Bronchial epithelial cell (primary cell): ENCODE measurements at places on chromosomes 1 and 21.

DNA sequence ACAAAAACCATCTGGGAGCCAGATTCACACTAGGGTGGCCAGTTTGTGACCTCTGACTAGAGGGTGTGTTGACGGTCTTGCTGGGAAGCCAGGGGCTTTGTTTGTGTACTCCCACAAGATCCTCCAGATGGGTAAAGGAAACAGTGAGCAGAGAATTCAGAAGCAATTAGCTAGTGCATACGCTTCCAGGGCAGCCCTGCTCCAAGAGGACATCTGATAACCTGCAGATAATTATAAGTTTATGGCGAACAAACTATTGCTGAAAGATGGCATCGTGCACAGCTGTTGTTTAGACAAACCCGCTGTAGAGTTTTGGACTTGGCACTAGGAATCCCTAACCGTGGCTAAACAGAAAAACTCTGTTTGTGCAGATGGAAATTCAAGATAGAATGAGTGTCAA, 326.4 kb downstream of the TGFB2 start:
- DNase-seq, result no peak

- DNase-seq, result no peak
Measured at GRCh38 chr1:111778541-111779051, 22.9 kb downstream of the DDX20 start.

GRCh38 chr1:180594723-180595122, 36.0 kb downstream of the OVAAL start:
- DNase-seq, result peak; percentile 68

DNA sequence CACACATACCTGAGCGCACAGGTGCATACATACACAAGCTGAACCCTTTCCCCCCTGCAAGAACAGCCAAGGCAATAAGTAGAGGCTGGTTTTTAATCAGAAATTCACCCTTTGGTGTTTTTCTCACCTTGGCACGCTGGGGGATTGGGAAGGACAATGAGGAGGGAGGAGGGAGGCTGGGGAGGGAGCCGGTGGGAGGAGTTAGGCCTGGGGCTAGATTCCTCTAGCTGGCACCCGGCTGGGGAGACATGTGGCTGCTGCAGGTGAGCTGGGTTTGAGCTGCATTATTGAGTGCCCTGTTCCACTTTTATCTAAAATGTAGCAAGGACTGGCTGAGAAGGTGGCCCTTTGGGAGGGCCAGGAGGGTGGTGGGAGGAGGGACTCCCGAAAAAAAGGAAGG, 97.8 kb upstream of the CSF3R start:
- DNase-seq, result no peak

DNA sequence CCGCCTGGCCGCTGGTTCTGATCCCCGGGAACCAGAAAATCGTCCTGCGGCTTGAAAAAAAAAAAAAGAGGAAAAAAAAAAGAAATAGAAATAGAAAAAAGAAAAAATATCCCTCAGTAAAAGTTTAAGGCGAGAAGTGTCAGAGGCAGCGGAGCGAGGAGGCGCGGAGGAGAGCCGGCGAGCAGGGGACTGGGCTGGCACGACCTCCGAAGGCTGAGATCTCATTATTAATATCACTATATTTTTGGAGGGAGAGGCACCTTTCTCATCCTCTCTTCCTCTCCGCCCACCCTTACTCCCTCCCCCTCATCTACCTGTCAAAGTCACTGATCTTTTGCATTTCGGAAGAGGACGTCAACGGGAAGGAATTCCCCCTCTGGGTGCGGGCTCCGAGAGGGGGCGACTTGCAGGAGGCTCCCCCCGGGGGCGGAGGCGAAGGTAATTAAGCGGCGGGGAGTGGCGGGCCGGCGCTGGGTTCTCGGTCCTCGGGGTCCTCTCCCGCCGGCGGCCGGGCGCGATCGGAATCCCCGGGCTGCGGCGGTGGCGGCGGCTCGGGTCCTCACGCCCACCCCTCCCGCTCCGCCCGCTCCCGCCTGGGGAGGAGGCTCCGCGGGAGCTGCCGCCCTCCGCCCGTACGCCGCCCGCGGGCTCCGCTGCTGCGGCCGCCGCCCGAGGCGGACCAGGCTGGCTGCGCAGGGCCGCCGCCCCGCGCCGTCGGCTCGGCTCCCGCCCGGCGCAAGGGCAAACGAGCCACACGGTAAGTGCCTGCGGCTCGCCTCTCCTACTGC, at the start of gene NTNG1:
Gene NTNG1, plus strand, starts transcription at position 337 of the 788 bp plus-strand sequence.
- DNase-seq, result peak; percentile 13

- DNase-seq, result peak; percentile 50
Measured at GRCh38 chr1:64516803-64517568, 47.1 kb downstream of the CACHD1 start.

- DNase-seq, result no peak
Measured at GRCh38 chr21:31670070-31670469, 10.6 kb downstream of the SOD1 start.

GRCh38 chr1:104624538-104624937, 874.8 kb downstream of the AMY1C start:
- DNase-seq, result no peak

DNA sequence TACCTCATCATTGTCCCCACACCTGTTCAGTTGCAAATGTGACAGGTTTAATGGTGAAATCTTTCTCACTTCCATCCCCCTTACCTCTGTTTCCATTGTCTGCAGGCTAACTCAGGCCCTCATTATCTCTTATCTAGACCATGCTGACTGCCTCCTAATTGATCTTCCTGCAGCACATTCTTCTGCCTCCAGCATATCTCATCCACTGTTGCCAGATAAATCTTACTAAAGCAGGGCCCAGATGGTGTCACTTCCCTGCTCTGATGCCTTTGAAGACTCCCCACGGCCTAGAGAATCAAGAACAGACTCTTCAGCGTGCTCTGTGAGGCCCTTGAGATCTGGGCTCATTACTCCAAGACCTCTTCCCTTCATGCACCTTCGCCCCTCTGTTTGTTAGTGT, 230.1 kb downstream of the DUSP10 start:
- DNase-seq, result no peak

- DNase-seq, result no peak
Measured at GRCh38 chr21:42661688-42662429, 8.4 kb downstream of the PDE9A start.

GRCh38 chr1:113170519-113170918, 97.5 kb downstream of the LRIG2 start:
- no peak for DNase-seq

- DNase-seq, result no peak
Measured at GRCh38 chr1:95366498-95366897, 132.5 kb downstream of the RWDD3 start.

DNA sequence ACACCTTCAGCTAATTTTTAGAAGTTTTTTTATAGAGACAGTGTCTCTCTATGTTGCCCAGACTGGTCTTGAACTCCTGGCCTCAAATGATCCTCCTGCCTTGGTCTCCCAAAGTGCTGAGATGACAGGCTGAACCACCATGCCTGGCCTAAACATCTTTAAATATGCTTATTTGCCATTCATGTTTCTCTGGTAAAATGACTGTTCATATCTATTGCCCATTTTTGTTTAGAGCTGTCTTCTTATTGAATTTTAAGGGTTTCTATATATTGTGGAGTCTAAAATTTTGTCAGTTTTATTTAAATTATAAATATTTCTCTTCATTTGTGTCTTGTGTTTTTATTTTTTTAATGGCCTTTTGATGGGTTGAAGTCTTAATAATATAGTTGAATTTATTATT, 3.0 kb upstream of the PM20D1 start:
- no peak for DNase-seq

DNA sequence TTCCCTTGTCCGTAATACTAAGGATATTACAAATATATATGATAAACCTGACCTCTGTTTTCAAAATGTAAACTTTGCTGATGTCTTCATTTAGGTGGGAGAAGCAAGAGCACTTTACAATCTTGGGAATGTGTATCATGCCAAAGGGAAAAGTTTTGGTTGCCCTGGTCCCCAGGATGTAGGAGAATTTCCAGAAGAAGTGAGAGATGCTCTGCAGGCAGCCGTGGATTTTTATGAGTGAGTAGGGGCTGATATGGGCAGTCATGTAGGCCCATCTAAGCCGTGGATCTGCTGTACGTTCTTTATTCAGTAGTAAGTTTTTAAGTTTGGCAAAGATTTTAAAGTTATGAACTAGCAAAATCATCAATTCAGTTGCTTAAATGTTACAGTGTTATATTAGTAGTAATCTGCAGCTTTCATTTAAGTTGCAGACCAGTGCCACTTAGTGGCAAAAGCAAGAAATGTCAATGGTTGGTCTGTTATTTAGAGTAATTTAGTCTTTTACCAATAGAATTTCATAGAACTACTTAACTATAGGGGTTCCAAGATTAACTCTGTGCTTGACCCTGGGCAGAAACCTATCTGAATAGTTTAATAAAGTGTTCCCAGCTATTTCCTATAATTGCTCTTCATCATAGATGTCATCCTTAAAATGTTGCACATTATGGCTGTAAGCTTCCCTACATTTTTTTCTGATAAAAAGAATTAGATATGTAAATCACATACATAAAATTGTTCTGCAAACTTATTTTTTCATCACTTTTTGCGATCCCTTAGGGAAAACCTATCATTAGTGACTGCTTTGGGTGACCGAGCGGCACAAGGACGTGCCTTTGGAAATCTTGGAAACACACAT, 21.3 kb downstream of the GPSM2 start:
- DNase-seq, result peak; percentile 70

GRCh38 chr21:34737115-34737514, 68.3 kb downstream of the CLIC6 start:
- DNase-seq, result no peak

- no peak for DNase-seq
Measured at GRCh38 chr1:110466646-110467280, 15.8 kb downstream of the PROK1 start.

DNA sequence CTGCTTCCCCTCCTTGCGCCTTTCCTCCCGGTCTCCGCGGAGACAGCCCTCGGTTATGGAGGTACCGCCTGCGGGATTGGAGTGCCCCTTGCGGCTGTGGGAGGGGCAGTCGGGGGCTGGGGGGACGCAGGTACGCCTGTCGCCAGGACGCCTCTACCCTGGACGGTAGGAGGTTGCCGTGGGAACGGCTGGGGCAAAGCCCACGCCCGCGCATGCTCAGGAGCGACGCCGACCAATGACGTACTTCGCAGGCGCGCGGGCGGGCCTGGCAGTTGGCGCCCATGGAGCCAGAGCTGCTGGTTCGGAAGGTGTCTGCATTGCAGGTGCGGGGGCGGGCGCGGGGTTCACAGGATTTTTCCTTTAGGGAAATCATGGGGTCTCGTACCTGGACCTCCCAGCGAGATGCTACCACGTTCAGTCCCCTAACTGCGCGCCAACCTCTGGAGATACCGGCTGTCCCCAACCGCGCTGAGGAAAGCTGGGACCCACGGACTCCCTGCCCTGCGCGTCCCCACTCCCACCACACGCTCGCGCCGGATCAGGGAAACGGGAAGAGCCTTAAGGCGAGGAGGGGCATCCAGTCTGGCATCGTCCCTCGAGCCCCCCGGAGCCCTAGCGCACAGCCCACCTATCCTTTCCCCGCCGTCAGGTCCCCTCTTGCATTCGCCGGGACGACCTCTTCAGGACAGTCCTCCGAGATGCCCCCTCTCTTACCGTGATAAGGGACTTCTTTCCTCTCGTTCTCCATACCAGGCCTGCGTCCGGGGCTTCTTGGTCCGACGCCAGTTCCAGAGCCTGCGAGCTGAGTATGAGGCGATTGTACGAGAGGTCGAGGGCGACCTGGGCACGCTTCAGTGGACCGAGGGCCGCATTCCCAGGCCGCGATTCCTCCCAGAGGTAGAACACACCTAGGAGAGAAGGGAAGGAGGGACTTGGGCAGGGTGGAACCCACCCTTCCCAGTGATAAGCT, at the start of gene IQCC:
Gene IQCC, plus strand, starts transcription at position 271 of the 970 bp plus-strand sequence. Its CDS starts 11 bp downstream, at position 282.
- peak; percentile 70 for DNase-seq
